Activated CD4-positive, alpha-beta T cell treated with anti-CD3 and anti-CD28 coated beads, Interleukin-2, Interleukin-4, amounts not matched to agents 100 ng/mL and 50 ng/mL, durations not matched to agents 16 hours and 8 hours (primary cell): ENCODE measurements at places on chromosomes 4 and X.

GRCh38 chr4:102163404-102164140, 181.7 kb downstream of the SLC39A8 start:
- no peak for DNase-seq

DNA sequence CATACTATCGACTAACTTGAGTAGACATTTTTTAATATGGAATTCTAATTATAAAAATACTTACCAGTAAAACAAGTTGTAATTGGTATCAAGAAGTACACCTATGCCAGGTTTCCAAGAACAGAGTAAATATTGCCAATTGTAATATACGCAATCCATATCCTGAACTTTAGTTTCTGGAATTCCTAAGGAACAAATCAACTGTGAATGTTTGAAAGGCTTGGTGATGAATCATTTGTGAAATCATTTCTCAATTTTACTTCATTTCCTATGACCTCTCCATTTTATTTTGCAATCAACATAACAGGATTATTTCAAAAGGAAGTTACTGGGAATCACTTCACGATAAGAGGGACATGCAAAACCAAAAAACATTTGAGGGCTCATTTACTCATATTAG, 3.7 kb downstream of the IL13RA2 start:
- no peak for DNase-seq

DNA sequence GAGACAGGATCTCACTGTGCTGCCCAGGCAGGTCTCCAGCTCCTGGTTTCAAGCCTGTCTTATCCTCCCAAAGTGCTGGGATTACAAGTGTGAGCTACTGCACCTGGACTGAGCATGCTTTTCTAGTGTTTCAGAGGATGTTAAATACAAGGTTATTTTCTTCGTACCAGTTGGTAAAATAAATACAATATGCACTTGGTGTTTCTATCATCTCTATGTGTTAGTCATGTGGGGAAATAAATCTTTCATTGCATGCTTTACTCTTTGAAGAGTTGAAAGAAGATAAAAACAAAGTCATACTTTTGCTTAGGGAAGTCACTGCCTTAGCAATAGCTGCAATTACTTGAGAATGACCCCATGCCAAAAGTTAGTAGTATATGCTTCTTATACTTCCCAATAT, 162.3 kb downstream of the PCDH7 start:
- no peak for DNase-seq

- DNase-seq = no peak
These were observed 201.9 kb upstream of the AGTR2 start for GRCh38 chrX:115968436-115969252.

GRCh38 chrX:153931748-153932147, 3.1 kb downstream of the NAA10 start:
- DNase-seq = no peak

GRCh38 chr4:7648544-7649395, 214.0 kb upstream of the PSAPL1 start:
- no peak for DNase-seq

GRCh38 chr4:39855909-39856512, 121.7 kb downstream of the PDS5A start:
- DNase-seq = no peak

GRCh38 chr4:139972305-139972704, 181.7 kb downstream of the MAML3 start:
- DNase-seq = peak; percentile 21

- DNase-seq = no peak
These were observed 28.8 kb downstream of the AMELX start for GRCh38 chrX:11321986-11322385.

- no peak for DNase-seq
These were observed 13.6 kb downstream of the RGS12 start for GRCh38 chr4:3306450-3306849.

- no peak for DNase-seq
These were observed 110.9 kb downstream of the FBXW7 start for GRCh38 chr4:152424977-152425376.

DNA sequence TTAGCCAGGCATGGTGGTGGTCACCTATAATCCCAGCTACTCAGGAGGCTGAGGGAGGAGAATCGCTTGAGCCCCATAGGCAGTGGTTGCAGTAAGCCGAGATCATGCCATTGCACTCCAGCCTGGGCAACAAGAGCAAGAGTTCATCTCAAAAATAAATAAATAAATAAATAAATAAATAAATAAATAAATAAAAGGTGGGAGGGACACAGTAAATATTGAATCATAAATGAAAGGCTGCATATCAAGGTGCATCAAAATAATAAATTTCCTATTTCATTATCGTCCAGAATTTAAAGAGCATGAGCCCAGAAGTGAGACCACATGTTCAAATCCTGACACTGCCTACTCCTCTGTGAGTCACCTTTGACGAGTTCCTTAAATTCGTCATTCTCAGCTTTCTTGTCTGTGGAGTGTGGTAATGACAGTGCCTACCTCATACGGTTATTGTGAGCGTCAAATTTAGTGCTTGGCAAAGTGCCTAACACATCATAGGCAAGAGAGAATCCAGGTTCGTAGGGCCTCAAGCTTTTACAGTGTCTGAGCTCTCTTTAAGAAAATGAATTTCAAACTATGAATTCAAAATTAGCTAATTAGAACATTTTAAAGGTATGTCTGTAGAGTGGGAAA, 49.9 kb downstream of the IL15 start:
- DNase-seq = no peak

DNA sequence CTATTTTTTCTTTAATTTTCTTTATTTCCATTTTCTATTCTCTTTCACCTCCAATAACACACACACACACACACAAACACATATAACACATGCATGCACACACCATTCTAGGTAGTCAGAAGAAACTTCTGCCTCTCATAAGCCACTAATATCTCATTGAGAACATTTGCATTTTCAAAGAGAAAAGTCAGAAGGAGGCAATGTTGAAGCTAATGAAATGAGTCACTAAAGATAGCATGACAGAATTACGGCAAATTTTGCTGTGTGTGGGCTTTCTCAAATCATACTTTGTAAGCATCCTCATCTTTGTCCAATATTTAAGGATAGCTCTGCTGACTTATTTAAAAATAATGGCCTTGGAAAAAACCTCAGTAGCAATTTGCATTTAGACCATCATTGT, 291.3 kb downstream of the GUCY2F start:
- DNase-seq = no peak

GRCh38 chr4:23969635-23970145, 79.8 kb upstream of the PPARGC1A start:
- DNase-seq = no peak

DNA sequence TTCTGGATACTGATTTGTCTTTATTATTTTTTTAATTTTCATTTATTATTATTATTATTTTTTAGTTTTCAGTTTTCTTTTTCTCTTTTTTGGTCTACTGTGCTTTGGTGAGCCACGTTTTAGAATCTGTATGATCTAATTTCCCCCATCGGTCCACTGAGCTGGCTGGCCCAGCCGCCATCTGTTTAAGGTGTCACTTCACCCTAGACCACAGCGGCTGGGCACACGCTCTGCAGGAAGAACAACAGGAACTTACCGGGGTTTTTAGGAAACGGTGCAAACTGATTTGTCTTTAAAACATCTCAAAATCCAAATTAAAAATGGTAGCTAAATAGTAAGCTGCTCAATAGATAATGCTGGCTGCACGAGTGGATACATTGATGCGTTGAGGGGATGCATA, 48.8 kb upstream of the AMOT start:
- DNase-seq = no peak

DNA sequence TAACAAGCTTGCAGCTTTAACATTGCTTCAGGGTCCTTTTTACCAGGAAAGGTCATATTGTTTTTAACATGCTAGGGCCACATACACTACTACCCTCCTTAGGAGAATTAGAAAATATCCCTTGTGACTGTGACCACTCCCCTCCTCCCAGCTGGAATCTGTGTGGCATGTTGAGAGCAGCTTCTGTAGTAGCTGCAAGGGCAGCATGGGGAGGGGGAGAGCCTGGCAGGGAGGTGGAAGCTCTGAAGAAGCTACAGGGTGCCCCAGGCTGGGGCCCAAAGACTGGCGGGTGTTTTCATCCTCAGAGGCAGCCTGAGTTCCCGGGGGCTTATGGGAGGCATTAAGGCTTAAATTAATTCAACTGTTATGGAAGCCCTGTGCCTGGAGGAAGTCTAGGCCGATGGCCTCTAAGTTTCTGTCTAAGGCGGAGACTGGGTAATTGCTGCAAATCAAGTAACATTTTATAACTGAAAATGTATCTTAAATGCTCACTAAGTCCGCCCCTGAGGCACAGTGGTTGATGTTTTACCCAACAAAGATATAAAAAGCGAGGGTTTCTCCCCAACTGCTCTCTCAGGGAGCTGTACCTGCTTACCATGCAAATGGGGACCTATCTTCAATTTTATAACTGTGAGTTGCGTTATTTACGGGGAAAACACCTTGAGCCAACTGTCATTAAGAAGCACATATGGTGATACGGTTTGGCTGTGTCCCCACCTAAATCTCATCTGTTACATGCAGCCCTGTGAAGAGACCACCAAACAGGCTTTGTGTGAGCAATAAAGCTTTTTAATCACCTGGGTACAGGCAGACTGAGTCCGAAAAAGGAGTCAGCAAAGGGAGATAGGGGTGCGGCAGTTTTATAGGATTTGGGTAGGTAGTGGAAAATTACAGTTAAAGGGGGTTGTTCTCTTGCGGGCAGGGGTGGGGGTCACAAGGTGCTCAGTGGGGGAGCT, 37.4 kb upstream of the STS start:
- DNase-seq = no peak

- DNase-seq = no peak
These were observed 349.1 kb downstream of the ANK2 start for GRCh38 chr4:113398441-113399143.

GRCh38 chr4:85557016-85557901, 82.3 kb downstream of the ARHGAP24 start:
- DNase-seq = no peak

DNA sequence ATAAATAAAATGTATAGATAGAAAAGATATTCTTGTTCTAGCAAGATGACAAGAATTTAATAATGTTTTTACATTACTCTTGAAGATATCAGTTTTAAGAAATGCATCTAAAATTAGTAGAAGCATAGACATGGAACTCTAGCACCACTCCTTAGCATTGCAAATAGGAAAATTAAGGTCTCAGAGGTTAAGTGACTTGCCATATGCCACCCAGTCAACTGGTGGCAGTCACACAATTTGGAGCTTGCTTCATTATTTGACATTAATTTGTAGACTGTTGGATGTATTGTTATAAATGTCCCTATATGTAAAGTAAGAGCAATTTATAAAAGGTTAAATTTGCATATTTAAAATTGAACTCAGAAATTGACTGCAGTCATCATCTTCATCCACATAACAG, 20.8 kb downstream of the GPM6A start:
- no peak for DNase-seq

GRCh38 chr4:5816851-5817375, 76.0 kb downstream of the CRMP1 start:
- no peak for DNase-seq

- no peak for DNase-seq
These were observed 12.3 kb downstream of the LRP2BP start for GRCh38 chr4:185383451-185383850.

- DNase-seq = peak; percentile 30
These were observed 48.6 kb downstream of the DCLK2 start for GRCh38 chr4:150126864-150127203.

- DNase-seq = no peak
These were observed 139.7 kb upstream of the SPRY1 start for GRCh38 chr4:123256901-123257300.

- DNase-seq = no peak
These were observed 552 bp downstream of the TCEAL9 start for GRCh38 chrX:103356858-103357257.

GRCh38 chr4:45408996-45409395, 682.6 kb upstream of the GNPDA2 start:
- DNase-seq = no peak

DNA sequence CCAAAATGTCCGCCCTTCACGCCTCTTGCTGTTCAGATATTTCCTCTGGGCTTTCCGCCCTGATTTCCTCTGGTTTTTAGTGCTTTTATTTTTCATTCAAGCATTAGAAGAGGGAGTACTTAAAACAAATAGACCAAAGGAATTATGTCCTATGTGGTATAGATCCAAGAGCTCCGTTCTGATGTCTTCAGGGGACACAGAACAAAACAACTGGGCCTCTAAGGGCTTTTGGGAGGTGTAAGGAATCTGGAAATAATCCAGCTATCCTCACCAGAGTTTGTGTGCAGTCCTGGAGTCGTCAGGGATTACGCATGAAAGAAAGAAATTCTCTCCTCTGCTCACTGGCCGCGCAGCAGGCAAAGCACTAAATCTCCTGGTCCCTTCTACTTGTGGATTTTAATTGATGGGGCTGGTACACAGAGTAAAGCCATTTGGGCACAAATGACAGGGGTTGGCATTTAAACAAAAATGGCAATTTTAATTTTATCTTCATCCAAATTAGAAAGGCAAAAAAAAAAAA, 999.2 kb downstream of the ADGRL3 start:
- DNase-seq = no peak
